ENCODE measurements at places on chromosomes 3 and 15.

DNA sequence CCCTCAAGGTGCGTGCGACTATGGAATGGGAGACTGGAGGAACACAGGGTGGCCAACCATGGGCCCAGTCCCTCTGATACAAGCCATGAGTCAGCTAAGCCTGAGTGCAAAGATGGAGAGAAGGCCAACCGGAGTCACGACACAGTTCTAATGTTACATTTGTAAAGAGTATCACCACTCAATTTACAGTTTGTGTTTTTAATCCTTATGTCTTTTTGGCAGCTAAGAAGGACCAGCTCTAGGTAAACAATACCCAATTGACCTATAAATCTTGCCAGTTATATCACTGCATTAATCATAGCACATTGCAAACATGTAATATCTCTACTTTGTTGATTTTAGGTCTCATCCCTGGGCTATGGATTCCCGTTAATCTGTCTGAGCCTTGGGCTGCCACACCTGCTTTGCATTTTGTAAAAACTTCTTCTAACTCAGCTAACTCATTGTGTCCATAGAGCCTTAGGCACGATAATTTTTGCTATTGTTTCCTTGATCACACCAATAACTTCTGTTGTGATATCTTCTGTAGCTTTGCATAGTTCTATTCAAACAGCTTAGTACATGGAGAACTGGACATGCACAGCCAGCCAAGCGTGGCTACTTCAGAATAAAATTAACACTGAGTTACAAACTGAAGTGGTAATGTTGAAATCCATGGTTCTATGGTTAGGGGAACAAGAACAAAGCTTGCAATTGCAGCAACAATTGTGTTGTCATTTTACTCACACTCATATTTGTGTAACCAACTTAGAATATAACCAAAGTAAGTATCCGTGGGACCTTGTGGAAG lies 50.3 kb downstream of the LSM3 start:
- DNase-seq = no peak

DNA sequence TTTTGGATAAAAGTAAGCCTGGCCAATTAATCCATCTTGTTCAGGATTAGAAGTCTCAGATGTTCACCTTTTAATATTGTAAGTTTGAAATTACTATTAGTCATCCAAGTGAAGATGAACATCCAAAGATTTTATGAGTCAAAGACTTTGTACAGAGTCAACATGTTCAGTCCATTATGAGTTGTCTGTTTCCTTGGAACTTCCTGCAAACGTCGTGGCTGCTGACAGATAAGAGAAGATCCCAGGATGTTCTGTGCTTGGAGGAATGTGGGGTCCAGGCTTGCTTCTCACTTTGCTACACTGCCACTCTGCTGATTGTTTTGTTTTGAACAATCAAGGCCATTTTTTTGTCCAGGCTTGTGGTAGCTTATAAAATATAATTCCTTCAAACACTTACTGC lies 74.3 kb upstream of the SLCO2A1 start:
- no peak for DNase-seq

DNA sequence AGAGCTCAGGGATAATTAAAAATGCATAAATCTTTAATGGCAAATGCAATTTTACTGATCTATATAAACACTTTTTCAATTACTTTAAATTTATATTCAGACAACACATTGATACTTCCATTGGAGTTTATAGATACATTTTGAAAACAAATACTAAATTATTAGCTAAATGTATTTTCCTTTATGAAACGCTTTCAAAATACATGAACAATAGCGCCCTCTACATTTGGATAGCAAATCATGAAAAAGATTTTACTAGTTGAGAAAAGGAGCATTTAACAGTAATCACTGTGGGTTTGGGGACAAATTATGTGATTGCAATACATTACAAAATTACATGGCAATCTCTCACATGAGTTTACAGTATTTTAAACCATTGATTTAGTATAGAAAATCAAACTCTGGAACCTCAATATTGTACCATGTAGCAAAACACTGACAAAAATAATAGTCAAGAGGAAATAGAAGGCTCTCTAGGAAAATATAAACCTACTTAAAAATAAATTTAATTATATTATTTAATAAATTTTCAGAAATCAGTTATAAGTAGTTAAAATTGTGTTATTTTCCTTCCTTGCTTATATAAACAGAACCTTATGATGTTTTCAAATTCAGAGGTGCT lies 207.9 kb downstream of the ZIC1 start:
- DNase-seq = peak; percentile 80

GRCh38 chr15:99507504-99508310 lies 58.1 kb upstream of the MEF2A start:
- peak; percentile 36 for DNase-seq

- peak; percentile 61 for DNase-seq
Measured at GRCh38 chr3:185935465-185936272, 2.1 kb downstream of the TRA2B start.

DNA sequence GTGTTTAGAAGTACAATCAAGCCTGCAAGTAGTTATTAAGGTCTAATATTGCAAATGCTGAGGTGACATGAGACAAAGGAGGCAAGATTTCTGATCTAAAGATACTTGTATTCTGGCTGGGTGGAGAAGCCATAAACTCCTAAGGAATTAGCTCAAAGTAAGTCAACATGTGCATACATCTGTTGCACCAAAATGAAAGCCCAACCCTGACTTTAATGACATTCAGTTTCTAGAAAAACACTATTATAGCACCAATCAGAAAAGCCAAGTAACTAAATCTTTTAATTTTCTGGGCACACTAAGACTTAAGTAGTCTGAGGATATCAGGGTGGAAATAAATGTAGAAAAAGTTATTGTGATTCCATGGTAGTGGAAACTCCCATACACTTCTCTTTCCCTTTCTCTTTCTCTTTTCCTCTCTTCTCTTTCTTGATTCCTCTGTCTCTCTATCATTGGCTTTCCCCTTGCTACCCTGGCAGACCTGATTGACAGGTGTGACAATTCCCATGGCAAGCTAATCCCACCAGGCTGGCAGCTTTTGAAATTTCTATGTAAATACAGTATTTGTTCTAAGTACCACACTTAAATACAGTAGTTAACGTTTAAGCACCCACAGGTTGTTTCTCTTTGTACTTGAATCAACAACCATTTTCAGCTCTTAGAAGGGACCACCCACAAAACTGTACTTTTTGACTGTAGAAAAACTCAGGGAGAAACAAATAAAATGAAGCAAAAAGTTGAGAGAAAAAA lies 528.4 kb upstream of the SEMA6D start:
- DNase-seq = no peak

DNA sequence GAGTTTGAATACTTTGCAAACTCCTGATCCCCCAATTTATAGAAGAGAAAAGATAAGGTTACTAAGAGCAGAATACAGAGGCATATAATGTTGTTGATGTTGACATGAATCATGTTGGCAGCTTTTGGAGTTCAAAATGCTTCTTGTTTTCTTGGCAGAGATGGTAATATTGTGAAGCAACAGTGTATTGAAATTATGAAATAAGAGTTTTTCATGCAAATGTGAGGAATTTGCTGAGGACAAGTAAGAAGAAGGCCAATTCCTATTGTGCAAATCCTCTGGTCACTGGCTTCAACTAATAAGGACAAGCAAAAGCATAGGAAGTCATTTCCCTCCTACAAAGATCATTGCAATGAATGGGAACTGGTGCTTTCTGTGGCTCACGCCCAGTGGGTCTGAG lies 126.9 kb upstream of the CHL1 start:
- peak; percentile 26 for DNase-seq

DNA sequence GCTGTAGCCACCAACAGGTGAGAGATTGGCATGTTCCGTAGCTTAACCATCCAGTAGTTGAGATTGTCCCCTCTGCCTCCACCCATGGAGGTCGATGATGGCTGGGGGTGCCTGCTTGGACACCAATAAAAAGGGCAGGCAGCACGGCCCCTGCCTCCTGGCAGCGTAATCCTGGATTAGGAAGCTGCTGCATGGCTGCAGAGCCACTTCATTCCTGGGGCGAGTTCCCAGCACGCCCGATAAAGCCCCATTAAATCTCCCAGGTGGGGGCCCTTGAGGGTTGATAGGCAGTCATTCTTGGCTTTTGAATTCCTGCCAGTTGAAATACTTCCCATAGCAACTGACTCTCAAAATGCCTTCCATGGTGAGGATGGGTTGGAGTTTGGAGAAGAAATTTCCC lies 67.8 kb downstream of the PLXNA1 start:
- no peak for DNase-seq

DNA sequence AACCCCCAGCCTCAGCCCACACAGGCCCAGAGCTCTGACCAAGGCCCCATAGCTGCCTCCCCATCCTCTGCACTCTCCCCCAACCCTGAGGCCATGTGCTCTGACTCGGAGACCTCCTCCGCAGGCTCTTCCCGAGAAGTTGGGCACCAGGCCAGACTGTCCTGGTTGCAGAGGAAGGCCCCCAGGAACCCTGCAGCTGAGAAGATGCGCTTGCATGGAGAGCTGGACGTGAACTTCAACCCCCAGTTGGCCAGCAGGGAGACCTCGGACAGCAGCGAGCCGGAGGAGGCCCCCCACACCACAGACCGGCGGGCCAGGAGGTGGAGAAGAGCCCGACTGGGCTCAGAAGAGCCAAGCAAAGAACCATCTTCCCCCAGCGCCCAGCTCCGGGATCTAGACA lies 119.5 kb upstream of the EIF1B start:
- DNase-seq = no peak

- no peak for DNase-seq
Measured at GRCh38 chr3:169379496-169380090, 283.9 kb downstream of the MECOM start.

DNA sequence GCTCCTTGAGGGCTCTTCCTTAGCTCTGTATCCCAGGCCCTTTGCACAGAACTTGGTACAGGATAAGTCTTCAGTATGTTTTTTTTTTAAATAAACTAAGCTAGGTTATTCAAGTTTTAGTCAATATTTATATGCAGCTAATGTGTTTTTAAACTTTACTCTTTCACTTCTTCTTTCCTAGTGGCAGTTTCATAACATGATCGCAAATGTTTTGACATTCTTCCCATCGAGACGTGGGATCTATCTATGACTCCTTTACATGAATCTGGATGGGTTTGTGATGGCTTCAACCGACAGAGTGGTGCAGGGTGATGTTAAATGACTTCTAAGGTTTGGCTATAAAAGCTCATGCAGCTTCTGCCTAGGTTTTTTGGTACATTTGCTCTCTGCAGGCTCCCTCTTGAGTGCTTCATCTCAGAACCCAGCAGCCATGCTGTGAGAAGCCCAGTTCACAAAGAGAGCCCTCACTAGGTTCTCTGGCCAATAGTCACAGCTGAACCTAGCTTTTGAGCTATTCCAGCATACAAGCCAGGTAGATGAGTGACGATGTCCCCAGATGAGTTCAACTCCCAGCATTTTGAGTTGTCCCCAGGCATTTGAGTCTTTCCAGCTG lies 13.5 kb upstream of the MECOM start:
- DNase-seq = no peak

- no peak for DNase-seq
Measured at GRCh38 chr3:149214702-149215101, 6.9 kb downstream of the CP start.

DNA sequence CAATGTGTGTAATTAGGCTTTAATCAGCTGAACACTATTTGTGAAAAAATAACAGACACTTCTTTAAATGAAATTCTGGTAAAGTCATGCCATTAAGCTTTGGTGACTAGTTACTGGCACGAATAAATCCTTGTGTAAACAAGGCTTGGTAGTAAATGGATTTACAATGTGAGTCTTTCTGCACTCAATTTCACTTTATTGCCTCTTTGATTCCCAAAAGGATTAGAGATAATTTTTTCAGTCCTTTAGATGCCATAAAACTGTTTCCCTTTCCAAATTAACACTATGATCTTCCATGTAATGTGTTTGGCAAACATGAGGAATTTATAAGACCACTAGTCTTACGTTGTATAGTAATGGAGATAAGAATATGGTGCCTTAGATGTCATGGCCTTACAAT lies 339.5 kb upstream of the DNAJC19 start:
- DNase-seq = no peak

- DNase-seq = peak; percentile 49
Measured at GRCh38 chr3:33134026-33134625, 20.3 kb downstream of the CRTAP start.

GRCh38 chr3:11956781-11957180 lies 47.4 kb upstream of the SYN2 start:
- DNase-seq = no peak

DNA sequence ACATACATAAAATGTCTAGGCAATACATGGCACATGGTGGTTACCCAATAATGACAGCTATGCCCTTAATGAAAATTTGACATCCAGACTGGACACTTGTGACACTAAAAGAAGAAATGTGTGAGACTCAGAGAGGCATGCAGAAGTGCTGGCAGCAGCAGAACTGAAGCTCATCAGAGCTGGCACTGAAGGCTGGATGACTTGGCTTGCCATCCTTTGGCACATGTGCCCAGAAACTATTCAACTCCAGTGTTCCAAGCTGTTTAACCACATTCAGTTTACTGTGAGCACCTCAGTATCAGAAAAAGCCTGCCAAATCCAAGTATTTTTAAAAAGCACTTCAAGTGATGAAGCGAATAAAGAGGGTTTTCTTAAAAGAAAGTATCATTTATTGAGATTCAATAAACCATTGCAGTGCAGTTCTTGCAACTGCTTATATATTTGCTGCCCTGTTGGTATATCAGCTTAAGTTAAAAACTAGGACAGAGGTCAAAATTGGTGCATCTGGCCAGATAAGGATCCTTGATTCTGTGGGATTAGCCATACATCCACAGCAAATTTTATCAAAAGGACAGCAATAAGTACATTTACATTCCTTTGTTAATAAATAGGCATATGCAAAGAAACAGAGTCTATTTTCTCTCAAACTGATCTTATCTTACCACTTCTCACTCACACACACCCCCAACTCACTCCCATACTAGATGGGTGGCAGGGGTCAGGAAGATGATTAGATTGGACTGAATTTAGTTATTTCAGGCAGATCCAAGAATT lies 15.8 kb downstream of the IGSF11 start:
- DNase-seq = no peak

DNA sequence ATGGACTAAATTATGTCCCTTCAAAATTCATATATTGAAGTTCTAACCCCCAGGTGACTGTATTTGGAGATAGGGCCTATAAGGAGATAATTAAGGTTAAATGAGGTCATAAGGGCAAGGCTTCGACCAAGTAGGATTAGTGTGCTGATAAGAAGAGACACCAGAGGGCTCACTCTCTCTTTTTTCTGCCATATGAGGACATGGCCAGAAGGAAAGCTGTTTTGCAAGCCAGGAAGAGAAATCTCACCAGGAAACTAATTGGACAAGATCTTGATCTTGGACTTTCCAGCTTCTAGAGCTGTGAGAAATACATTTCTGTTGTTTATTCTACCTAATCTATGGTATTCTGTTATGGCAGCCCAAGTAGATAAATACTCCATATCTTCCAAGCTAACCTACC lies 503.6 kb upstream of the NAALADL2 start:
- no peak for DNase-seq

DNA sequence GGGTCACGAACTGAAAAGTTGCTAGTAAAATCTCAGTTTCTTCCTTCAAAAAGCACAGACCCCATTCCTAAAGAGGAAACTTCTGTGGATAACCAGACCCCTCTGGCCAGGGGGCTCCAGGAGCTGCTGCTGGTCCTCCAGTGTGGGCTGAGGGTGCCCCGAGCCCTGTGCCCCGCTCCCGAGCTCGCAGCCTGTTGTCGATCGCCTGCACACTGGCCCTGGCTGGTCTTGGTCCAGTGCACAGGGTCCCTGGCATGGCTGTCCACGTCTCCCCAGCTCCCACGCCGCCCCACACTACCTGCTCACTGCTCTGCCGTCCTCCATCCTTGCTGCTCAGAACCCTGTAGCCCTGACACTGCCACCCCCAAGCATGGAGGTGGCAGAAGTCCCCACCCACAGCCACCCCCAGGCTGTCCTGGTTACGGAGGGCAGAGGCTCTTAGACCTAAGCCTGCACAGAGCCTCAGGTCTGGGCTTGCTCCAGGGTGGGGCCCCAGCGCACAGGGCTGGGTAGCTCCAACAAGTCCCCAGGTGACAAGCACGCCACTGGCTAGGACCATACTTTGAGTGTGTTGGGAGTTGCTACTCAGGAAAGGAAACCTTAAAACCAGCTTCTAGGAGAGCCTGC lies 87.0 kb downstream of the PLXNA1 start:
- no peak for DNase-seq
